ENCODE measurements at places on chromosomes 7 and 10. TPM values are rescaled to one million over a fixed set of nuclear protein-coding genes. Genes with fewer than 3 reads are reported as not detected.

Gene DYDC1
- total RNA-seq = not detected

Gene FAM237B
- total RNA-seq = not detected

- DNase-seq = no peak
Measured at GRCh38 chr10:110431659-110432058, 66.0 kb upstream of the DUSP5 start.

GRCh38 chr10:22324893-22325271 is 4.0 kb downstream of the BMI1 start:
- DNase-seq = no peak

DNA sequence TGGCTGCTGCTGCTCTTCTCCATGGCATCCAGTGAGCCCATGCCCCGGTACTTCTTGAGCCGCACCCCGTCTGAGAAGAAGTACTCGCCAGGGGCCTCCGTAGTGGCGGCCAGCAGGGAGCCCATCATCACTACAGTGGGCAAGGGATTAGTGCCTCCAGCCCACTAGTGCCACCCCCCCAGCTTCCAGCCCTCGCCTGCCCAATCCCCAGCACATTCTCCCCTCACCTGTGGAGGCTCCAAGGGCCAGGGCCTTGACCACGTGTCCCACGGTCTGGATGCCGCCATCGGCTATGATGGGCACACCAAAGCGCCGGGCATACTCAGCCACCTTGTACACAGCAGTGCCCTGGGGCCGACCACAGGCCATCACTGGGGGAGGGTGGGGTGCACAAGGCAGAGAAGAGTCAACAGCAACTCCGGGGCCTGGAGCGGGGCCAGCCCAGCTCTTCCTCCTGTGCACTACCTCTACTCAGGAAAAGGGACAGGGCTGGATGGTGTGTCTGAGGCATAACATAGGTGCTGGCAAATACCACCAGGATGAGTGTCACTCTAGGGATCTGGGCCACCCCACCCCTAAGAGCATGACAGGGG is 14.8 kb downstream of the IMPDH1 start:
- DNase-seq = no peak

All from right cardiac atrium (tissue), 5 donors.